ENCODE measurements at places on chromosomes 11 and 22. TPM values are rescaled to one million over a fixed set of nuclear protein-coding genes. Genes with fewer than 3 reads are reported as not detected.

GRCh38 chr11:19450282-19450681 lies 209.5 kb upstream of the E2F8 start:
- DNase-seq, result no peak

- no peak for DNase-seq
Observed at GRCh38 chr22:37331034-37331428, 48.7 kb downstream of the CYTH4 start.

DNA sequence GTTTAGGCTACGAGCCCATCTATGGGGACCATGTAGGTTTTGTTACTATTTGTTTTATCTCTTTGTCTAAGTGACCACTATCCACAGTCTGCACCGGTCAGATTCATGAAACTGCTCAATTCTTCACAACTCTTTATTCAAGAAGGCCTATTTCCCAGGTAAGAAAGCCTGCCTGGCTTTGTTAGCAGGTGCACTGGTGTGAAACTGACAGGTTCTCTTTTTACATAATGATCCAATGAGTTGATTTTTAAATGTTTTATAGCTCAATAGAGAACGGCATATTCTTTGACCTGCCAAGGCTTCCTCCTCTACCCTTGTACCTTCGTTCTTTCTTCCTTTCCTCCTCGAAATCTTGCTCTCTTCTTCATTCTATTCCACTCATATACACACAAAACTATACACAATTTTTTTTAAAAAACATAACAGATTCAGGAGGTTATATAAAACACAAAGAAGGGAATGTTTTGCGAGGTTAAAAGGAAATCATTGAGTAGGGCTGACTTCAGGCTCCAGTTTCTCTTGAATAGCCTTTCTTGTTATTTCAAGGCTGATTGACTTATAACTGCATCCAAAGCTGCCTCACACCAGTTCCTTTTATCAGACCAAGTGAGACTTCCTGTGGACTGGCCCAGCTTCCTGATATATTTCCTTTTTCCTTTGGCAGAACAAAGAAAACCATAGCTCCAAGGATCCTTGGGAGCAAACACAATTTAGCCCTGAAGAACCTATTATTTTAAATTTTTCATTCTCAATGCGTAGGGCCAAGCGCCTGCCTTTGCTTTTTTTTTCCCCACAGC lies 11.4 kb downstream of the FLI1 start:
- DNase-seq, result no peak

ALDH3B1 gene
- not detected for total RNA-seq

ACR gene
- total RNA-seq, result not detected

BAD gene
- 25.0 TPM for total RNA-seq

All from H9 (cell line).